Activated CD4-positive, alpha-beta T cell treated with anti-CD3 and anti-CD28 coated beads, Interleukin-2, amount 50 U/mL, for 24 hours (primary cell): ENCODE measurements at places on chromosomes 5 and 9.

DNA sequence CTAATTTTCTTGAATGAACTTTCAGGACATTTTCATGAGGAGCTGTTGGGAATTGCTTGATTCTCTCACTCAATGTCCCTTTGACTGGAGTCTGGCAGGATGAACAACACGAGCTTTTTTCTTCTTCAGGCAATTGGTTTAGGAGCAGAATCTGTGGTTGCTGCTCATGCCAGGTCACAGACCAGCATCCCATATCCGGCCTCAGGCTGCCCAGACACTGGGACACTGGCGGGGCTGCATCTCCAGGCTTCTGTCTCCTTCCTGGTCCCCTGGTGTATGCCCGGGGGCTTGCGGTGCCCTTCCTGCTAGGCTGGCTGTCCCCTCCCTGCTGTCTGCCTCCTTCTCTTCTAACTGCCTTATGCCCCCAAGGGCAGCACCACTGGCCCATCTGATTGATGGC is 311.5 kb upstream of the DAP start:
- DNase-seq, result no peak

- DNase-seq, result no peak
Observed at GRCh38 chr9:100277166-100277979, 75.4 kb downstream of the TEX10 start.

DNA sequence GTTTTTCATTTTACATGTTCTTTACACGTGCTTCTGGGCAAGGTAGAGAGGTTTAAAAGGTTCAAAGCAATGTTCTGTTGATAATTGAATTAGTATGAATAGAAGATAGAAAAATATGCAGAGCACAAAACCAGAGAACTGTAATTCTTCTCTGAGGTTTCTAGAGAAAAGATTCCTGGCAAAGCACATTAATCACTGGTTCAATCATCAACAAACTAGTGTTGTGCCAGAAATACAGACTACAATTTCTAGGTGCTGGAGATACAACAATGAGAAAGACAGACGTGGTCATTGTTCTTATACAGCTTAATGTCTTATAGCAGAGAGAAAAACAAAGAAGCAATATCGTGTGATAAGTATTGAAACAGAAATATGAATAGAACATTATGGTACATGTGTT is 25.5 kb downstream of the MEGF9 start:
- DNase-seq, result no peak

- DNase-seq, result no peak
Observed at GRCh38 chr9:108609897-108610253, 245.9 kb downstream of the ACTL7B start.

- no peak for DNase-seq
Observed at GRCh38 chr9:98504298-98505282, 204.1 kb downstream of the GABBR2 start.

DNA sequence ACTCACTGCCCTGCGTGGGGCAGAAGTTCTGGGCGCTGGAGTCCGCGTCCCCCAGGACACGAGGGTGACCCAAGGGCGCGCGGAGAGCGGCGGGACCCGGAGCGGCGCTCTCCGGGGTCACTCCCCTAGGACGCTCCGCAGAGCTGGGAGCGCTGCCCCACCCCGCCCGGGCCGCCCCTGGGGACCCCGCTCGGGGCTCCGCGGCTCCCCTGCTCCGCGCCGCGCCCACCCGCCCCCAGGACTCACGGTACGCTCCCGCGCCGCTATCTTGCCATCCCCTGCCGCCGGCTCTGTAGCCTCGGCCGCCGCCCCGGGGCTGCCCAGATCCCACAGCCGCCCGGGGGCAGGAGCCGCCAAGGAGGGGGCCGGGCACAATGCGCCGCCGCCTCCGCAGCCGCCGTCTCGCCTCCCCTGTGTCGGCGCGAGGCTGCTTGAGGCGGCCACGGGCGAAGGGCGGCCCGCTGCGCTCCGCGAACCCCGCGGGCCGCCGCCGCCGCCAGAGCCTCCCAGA is 303 bp downstream of the LIFR start:
- DNase-seq, result no peak

- DNase-seq, result no peak
Observed at GRCh38 chr9:136584934-136585333, 39.1 kb upstream of the NOTCH1 start.

DNA sequence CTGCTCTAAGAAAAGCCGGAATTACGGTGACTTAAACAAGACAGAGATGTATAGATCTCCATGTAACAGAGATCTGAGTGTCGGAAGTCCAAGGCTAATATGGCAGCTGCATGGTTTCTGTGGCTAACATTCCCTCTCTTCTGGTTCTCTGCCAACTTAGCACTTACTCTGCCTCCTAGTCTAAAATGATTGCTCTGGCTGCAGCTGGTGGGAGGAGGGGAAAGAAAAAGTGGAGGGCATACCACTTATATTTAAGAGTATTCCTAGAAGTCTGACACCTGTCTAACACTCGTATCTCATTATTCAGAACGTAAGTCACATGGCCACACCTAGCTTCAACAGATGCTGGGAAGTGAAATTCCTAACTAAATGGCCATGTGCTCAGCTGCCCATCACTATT is 551.5 kb upstream of the TLE4 start:
- no peak for DNase-seq

- no peak for DNase-seq
Observed at GRCh38 chr9:131423171-131423581, 29.3 kb downstream of the PRRC2B start.

DNA sequence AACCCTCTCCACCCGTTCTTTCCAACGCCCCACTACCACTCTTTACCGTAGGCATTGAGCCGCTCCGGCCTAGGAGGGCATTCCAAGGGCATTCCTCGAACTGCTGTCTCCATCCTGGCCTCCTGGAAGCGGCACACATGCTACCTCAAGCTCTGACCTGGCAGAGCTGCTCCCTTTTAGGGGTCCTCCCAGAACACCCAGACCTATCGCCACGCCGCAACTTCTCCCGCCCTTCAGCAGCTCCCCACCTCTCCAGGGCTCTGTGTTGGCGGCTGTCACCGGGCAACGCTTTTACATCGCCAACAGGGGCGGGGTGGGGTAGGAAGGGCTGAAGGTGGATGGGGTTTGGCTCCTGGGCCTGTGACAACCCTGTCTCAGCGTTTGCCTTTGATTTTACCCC is 4.6 kb upstream of the MYORG start:
- no peak for DNase-seq

GRCh38 chr5:168656633-168657032 is 77.5 kb upstream of the PANK3 start:
- no peak for DNase-seq

DNA sequence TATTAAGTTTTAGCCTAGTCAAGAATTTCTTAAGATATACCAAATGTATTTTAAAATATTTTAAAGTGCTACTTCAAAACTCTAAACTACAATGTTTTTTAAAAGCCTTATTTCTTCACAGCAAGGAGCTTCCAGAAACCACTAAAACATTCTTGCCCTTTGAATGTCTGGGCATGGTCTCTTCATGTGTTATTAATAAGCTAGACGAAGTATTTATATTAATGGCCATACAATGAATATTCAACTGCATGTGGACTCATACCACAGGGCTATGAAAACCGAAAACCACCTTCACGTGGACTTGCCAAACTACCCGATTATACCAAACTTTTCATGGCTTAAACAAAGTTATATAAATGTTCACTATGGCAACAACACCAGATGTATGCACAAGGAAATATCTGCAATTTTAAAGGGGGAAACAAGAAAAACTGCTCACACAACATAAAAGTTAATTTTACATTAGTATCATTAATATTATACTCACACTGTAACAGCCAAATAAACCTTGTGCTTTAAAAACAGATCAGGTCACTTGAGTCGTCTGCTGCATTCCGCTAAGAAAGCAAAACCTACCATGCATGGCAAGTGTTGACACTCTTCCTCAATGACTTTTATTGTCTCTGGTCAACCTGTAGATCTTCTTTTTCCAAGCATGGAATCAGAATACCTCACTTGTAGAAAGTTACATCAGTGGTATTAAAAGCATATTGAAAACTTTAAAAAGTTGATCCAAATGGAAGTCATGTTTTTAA is 246.3 kb downstream of the BNC2 start:
- no peak for DNase-seq

GRCh38 chr9:11871852-11872251 is 821.3 kb upstream of the TYRP1 start:
- no peak for DNase-seq

DNA sequence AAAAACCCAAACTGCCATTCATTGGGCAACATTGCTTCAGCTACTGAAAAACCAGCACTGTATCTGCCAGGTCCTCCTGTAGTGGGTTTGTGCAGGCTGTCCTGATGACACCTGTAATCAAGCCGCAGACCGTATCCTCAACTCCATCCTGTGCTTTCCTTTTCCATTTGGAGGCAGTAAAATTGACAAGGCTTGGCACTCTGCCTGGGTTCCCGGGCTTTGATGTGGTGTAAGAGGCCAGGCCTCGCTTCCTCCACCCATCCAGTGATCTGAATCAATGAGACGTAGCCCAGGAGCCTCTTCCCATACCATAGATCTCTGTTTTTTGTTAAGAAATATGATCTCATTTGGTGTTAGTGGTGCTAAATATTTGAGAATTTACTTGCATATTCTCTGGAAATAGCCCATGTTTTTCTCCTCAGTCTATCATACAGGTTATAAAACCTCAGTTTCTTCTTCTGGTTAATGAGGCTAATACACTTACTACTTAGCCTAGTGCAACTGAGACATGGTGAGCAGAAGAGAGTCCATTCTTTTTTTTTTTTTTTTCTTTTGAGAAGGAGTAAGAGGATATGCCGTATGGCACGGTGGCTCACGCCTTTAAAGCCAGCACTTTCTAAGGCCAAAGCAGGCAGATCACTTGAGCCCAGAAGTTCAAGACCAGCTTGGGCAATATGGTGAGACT is 34.8 kb downstream of the LSM11 start:
- no peak for DNase-seq

- DNase-seq, result no peak
Observed at GRCh38 chr9:97748525-97748924, 51.4 kb upstream of the XPA start.

GRCh38 chr5:168312606-168313295 is 21.3 kb downstream of the WWC1 start:
- DNase-seq, result no peak

- DNase-seq, result no peak
Observed at GRCh38 chr5:176639981-176640380, 7.3 kb upstream of the TSPAN17 start.

GRCh38 chr5:170269579-170269978 is 28.0 kb downstream of the LCP2 start:
- DNase-seq, result no peak

- DNase-seq, result no peak
Observed at GRCh38 chr9:72203205-72203803, 54.1 kb downstream of the GDA start.

GRCh38 chr9:9612270-9612669 is 1000.5 kb downstream of the PTPRD start:
- no peak for DNase-seq

DNA sequence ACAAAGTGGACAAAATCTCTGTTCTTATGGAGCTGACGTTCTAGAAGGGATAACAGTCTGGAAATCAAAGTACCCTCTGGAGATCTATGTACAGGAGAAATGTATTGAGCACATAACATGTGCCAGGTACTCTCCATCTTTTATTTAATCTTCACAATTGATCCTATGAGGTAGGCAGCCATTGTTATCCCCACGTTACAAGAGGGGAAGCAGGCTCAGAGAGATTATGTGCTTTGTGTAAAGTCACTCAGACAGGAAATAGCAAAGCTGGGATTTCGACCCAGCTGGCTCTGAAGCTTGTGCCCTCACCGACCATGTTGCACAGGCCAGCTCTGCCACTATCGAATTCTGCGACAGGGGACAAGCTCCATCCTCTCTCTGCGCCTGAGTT is 21.5 kb downstream of the PDGFRB start:
- no peak for DNase-seq

- DNase-seq, result no peak
Observed at GRCh38 chr5:148993283-148993936, 69.5 kb downstream of the SH3TC2 start.

DNA sequence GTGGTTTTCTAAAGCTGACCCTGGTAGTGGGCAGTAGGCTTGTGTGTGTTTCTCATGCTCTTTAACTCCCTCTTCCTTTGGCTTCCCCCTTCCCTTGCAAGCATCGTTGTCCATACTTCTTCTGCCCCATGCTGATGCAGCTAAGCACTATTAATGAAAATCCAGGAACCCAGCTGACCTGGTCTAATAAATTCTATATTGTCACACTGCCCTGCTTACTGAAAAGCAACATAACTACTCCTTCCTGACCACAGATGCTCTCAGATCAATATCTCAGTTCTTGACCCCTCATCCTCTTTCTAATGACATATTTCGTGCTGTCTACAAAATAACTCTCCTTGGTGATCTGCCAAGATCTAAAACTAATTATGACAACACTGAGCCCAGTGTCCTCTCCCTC is 405.5 kb downstream of the EFNA5 start:
- DNase-seq, result no peak

DNA sequence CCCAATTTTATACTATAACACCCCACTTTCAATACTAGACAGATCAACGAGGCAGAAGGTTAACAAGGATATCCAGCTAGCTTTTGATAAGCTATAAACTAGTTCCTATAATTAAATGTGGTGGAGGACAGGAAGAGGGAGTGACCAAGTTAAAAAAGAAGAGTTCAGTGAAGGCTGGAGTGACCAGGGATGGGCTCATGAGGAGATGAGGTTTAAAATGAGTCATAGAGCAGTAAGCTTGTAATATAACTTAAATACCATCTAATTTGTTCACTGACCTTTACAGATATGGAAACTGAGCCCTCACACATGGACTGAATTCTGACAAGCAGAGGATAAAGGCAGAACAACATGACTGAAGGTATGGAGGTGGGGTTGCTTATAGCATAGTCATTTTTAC is 284.5 kb downstream of the SPATA31D1 start:
- DNase-seq, result no peak

- no peak for DNase-seq
Observed at GRCh38 chr5:82151662-82152061, 126.5 kb downstream of the RPS23 start.

DNA sequence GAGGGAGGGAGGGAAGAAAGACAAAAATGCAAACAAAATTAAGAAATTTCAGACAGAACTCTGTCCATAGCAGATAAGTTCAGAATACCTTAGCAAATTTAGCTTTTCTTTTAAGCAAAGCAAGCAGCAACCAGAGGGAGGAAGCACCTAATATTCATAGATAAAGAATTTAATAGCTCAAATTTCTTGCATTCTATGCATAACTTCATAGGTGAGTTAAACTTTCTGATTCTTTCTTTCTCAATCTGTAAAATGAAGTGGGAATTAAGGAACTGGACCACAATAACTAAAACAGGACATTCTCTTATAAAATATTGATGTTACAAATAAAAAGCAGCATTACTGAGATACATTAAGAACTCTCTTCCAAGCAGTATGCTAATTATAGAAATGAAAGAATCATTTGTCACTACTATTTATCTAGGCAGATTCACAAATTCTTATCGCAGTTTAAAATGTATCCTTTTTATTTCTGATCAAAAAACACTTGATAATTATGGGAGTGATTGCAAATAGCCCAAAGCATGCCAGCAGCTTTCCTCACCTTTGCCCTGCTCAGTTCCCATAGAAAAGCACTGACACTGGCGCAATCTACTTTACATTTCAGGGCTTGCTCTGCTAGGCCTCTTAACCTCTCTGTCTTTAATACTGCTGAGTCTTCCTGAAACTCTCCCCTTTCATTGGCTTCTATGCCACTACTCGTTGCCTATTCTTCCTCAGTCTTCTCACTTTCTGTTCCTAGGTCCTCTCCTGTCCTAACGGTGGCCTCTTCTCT is 341.8 kb downstream of the PIK3R1 start:
- DNase-seq, result no peak

- DNase-seq, result no peak
Observed at GRCh38 chr5:158364367-158364766, 505.4 kb upstream of the CLINT1 start.

- no peak for DNase-seq
Observed at GRCh38 chr5:135821061-135821801, 13.2 kb upstream of the SLC25A48 start.
